ENCODE measurements at places on chromosomes 1 and 21.
A peak's percentile ranks its signal among the peaks of the same experiment; 100 is the strongest.

- peak; percentile 58 for DNase-seq
Measured at GRCh38 chr1:20358761-20359263, 68.1 kb downstream of the VWA5B1 start.

DNA sequence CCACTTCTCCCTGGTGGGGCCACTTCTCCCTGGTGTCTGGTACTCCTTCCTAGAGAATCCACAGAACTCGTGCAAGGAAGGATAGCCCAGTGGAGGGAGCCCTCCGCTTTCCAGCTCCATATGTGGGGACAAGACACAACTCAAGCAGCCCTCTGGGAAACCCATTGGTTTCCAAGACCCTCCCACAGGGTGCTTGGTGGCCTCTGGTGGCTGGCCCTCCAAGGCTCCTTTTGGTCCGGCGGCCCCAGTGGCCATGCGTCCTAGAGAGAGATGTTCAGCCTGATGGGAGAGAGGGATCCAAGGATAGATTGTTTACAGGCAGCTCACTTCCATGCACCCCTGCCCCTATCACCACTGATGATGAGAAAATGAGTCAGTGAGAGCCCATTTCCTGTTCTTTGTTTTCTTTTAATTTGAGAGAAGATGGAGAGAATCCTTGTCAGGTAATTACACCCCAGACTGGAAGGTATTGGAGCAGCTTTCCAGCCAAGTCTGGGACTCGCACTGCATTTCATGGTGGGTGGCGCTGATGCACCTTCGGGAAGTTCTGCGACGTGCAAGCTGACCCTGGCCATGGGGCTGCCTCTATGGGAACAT, 486.2 kb upstream of the VAMP3 start:
- no peak for DNase-seq

DNA sequence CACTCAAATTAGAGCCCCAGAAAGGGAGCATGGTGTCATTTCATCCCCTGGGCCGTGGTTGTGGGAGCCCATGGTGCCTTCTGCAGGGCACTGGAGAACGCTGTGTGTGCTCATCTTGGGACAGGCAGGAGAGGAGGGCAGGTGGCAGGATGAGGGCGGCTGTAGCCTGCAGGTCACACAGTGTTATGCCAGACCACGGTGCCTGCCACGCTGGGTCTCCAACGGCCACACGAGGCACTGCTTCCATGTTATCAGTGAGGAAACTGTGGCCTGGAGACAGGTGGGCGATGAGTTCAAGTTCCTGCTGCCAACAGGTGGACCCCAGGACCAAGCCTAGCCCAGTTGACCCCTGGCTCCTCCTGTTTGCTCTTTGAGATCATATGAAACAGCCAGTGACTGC, 21.0 kb downstream of the ABCG1 start:
- no peak for DNase-seq

GRCh38 chr21:15480160-15480559, 249.6 kb upstream of the USP25 start:
- DNase-seq, result no peak

- no peak for DNase-seq
Measured at GRCh38 chr1:195005338-195005737, 1602.9 kb downstream of the KCNT2 start.
